ENCODE measurements at places on chromosomes 7 and 10.

- no peak for DNase-seq
These were observed 55.3 kb upstream of the KAT6B start for GRCh38 chr10:74771054-74771453.

DNA sequence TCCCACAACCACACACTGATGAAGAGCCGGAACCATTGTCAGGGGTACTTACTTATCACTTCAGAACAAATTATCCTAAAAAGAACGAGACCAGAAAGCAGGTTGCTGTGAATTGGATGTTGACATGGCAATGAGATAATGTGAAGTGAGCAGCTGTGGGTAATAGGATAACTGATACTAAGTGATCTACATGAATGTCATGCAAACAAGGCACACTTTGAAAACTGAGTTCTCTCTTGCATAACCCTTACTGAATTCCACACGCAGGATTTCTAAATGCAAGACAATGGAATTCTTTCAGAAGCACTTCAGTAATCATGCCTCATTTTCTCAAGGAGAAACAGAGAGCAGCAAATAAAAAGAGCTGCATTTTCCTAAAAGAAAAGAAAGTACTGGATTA is 242.5 kb upstream of the TMEM229A start:
- DNase-seq: no peak

DNA sequence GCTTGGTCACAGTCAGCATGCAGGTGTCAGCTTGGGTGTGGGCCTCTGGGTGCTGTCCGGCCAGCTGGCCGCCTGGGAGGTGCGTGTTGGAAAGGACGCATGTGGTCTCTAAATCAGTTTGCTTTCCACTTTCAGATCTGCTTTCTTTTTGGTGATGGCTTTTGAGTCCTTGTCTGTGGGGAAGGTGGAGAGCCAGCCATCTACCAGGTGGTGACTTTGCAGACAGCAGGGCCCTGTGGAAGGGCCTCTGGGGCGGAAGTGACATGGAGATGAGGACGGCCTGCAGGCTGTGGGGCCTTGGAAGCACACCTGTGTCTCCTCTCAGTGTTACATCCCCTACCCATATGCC is 59.4 kb downstream of the WDR37 start:
- no peak for DNase-seq

DNA sequence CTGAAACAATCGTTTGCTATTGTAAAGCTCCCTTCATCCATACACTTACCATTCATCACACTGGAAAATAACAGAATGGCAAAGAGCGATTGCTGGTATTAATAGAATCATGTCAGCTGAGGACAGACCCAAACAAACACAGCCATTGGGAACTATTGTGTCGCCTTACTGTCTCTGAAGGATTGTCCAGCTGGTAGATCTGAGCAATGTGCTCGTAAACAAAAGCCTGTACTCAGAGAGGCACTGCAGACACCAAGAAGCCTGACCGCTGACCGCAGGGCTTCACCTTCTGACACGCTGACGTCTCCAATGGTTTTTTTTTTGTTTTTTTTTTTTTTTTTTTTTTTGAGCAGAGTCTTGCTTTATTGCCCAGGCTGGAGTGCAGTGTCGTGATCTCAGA is 151.0 kb upstream of the FRMD4A start:
- no peak for DNase-seq

DNA sequence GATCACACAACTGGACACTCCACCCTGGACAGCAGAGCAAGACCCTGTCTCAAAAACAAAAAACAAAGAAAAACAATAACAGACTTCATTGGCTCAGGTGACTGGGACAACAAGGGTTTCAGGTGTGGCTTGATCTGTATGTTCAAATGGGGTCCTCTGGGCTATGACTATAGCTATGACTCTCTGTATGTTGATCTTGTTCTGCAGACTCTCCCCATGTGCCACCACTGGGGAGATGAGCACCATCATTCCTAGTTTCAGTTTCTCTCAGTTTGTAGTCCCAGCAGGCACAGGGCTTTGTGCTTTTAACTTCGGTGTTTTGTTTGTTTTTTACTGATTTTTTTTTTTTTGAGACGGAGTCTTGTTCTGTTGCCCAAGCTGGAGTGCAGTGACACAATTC is 53.8 kb downstream of the SUFU start:
- no peak for DNase-seq

- DNase-seq: no peak
These were observed 17.2 kb upstream of the GIMAP8 start for GRCh38 chr7:150432915-150433892.

DNA sequence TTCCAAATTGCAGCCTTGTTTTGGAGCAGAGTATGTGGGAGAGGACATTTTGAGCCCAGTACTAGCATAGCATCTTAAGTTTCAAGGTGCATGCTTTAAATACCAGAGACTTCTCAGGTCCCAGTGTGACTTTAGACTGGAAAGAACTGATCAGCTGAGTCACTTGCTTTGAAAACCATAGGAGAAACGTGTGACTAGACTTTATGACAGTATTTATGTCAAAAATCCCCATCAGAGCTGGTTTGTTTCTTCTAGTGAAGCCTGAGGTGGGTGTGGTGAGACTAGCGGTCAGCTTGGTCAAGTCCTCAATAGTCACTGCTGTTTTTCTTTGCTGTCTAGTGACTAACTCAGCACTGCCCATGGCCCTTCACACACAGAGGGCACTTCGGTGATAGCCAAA is 724.2 kb downstream of the GATA3 start:
- DNase-seq: no peak

GRCh38 chr10:43707770-43708169 is 59.1 kb upstream of the ZNF32 start:
- no peak for DNase-seq

GRCh38 chr7:148084138-148084537 is 506.4 kb upstream of the C7orf33 start:
- peak; percentile 27 for DNase-seq

DNA sequence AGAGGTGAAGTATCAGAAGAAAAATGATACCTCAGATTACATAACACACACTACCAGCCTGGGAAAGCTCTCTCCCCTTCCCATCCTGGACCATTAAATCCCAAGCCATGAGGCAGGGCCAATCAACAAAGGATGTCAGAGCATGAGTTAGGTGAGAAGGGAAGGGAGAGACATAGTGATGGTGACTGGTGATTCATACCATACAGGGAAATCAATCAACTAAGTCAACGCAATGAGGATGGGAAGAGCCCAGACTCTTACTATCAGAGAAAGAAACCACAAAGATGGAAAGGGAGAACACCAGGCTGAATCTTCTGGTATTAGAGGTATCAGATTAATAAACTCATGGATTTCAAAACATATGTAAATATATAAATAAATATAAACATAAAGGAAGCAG is 185.4 kb downstream of the KMT2E start:
- DNase-seq: no peak

GRCh38 chr10:92742331-92743228 is 52.8 kb downstream of the HHEX start:
- DNase-seq: no peak

- no peak for DNase-seq
These were observed 819.6 kb upstream of the SORCS1 start for GRCh38 chr10:107984149-107984548.

GRCh38 chr7:132295175-132295574 is 281.1 kb downstream of the PLXNA4 start:
- no peak for DNase-seq

DNA sequence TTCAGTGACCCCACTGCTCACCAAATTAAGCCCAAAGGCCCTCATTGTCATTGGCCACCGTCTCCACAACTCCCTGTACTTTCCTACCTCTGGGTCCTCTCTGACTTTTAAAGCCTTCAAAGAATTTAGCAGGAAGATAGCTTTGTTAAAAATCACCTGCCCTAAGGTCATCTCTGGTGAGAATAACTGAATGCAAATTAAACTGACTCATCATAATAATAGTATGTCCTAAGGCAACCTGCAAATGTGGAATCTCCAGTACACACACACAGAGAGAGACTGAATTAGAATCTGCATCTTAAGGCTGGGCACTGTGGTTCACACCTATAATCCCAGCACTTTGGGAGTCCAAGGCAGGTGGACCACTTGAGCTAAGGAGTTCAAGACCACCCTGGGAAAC is 24.1 kb downstream of the OAT start:
- no peak for DNase-seq

GRCh38 chr10:12448729-12449391 is 99.5 kb downstream of the CAMK1D start:
- peak; percentile 43 for DNase-seq

DNA sequence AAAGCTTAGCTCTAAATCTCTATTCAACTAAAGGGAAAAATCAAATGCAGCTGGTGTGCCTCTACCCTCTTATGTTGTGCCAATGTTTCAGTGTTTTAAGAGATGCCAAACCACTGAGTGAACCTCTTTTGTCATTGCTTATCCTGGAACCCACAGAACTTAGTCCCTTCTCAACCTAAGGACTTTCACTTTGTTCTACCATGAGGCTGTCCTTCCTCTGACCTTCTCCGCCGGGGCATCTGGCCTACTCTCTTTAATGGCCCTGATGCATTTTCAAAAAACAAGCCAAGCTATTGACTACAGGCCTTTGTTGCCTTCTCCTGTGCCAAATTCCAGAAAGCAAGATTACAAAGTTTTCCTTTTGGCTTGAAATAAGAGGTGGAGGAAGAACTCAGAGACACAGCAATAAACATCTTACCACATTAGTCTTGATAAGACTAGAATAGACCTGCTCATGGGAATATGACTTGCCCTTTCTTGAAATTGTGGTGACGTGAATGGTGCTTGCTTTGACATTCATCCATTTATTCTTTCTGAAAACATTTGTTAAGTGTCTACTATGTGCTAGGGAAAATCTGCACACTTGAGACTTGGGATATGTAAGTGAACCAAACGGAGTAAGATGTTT is 253.2 kb upstream of the SMIM30 start:
- no peak for DNase-seq

DNA sequence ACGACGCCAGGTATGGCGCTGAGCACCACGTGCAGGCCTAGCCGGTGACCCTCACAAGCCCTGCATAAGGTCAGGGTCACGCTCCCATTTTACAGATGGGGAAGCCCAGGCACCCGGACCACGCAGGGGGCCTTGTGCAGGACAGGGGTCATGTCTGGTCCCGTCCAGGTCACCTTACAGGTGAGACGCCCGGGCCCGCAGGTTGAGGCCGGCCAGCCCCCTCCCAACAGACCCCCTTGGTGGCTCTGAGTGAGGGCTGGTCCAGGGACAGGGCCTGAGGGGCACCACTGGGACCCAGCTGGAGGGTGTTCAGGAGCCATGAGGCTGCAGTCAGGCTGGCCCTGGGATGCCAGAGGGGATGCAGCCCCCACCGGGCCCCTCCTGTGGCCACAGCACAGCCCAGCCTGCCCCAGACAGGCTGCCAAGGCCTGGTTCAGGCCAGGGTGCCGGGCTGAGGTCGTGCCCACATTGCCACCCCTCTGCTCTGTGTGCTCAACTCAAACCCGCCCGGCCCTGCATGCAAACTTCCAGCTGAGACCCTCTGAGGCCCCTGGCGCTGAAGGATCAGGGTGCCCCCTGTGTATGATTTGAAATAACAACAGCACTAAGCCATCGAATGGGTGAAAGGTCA is 69.0 kb downstream of the PWWP2B start:
- no peak for DNase-seq

DNA sequence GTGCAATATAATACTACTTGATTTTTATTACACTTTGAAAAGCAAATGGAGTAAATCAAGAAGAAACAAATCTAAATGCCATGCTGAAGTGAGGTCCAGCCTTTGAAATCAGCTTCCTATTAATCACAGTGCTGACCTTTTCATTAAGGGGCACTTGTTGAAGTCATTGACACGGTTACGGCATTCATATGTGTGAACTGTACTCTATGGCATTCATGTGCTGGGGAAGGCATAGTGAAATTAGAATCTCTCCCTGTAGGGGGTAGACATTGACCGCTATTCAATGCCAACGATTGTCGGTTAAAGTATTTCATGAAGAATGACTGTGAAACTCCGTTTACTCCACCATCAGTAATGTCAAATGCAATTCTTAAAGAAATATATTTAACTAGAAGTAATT is 296.1 kb upstream of the SEMA3A start:
- no peak for DNase-seq

- no peak for DNase-seq
These were observed 977 bp downstream of the CACNB2 start for GRCh38 chr10:18140957-18141845.

GRCh38 chr7:4123346-4123745 is 558.7 kb upstream of the FOXK1 start:
- DNase-seq: no peak

GRCh38 chr7:143299840-143300239 is 11.7 kb downstream of the CASP2 start:
- DNase-seq: no peak

GRCh38 chr7:140005754-140006503 is 56.8 kb downstream of the PARP12 start:
- no peak for DNase-seq

- no peak for DNase-seq
These were observed 221.4 kb upstream of the SH2B2 start for GRCh38 chr7:102065226-102065625.

- no peak for DNase-seq
These were observed 16.5 kb downstream of the AIFM2 start for GRCh38 chr10:70115948-70116682.
